Fibroblast of skin of back (primary cell): ENCODE measurements at places on chromosomes 4 and X.

- peak; percentile 75 for DNase-seq
Measured at GRCh38 chr4:72567821-72568675, 973 bp downstream of the ADAMTS3 start.

DNA sequence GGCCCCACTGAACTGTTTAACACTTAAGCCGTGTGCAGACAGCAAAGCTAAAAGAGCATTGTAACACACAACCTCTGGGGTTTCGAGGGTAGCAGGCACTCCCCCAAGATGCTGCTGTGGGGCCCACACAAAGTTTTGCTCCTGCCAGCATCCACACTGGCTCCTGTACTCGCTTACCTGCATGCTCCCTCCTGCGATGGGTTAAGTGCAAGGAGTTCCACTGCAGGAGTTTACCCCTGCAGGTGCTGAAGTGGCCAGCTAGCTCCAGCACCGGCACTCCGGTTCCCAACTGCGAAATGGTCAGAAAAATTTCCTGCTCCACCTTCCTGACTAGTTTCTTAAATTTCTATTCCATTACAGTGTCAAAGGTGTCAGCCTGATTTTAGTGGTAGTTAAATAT lies 443.5 kb downstream of the PCDH10 start:
- DNase-seq = no peak

- DNase-seq = peak; percentile 77
Measured at GRCh38 chrX:5726224-5726623, 502.4 kb downstream of the NLGN4X start.

GRCh38 chr4:183195534-183195933 lies 96.5 kb downstream of the WWC2 start:
- DNase-seq = no peak

GRCh38 chr4:175560604-175561003 lies 251.5 kb downstream of the GPM6A start:
- DNase-seq = peak; percentile 26

DNA sequence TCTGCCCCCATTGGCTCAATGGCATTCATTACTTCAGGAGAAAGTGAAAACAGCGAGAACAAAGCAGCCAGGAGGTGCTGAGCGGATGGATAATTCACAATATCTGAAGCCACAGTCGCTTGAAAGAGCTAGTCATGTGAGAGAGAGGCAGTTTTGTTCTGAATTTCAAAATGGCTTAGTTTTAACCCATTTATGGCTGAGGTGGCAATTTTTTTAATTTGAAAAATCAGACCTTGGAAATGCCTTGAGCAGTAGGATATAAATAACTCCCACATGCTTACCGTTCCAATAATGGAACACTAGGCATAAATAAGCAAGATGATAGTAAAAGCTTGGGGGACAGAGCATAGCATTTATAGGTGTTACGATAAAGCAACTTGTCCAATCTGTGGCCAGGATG lies 56.9 kb upstream of the CBR4 start:
- no peak for DNase-seq

GRCh38 chr4:73311428-73311827 lies 52.8 kb upstream of the ANKRD17 start:
- peak; percentile 61 for DNase-seq

- no peak for DNase-seq
Measured at GRCh38 chr4:113502906-113503305, 258.6 kb downstream of the CAMK2D start.

DNA sequence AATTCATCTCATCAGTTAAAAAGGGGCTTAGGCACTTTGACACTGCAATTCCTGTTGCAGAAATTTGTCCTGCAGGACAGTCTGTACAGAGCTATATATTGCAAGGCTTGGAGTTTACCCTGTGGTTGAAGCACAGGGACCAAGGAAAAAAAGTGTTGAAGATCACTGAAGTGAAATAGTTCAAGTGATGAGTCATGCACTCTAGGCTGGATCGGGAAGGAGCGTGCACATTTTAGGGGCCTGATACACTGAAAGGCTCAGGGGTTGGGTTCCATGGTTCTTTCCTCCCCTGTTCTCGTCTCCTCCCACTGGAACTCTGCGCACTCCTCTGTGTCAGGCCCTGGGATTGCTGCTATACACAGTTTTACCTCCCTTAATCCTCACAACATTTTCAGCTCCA lies 104.9 kb upstream of the ARMCX2 start:
- peak; percentile 30 for DNase-seq

GRCh38 chrX:18271309-18271708 lies 50.6 kb upstream of the BEND2 start:
- DNase-seq = no peak

DNA sequence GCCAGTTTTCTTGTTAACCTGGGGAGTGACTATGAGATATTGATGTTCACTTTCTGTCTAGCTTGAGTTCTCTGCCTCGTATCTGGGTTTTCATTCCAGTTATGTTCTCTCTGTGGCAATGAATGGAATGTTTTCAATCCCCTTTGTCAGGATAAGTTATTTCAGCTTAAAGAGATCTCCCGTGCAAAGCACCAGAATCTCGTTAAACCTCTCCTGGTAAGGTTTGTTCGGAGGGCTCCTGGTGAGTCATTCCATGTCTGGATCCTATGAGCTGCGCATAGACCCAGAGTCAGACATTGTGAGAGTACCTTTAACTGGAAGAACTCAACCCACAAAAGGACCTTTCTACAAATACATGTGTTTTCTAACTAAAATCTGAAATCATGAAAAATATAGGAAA lies 51.0 kb downstream of the KDR start:
- peak; percentile 58 for DNase-seq

DNA sequence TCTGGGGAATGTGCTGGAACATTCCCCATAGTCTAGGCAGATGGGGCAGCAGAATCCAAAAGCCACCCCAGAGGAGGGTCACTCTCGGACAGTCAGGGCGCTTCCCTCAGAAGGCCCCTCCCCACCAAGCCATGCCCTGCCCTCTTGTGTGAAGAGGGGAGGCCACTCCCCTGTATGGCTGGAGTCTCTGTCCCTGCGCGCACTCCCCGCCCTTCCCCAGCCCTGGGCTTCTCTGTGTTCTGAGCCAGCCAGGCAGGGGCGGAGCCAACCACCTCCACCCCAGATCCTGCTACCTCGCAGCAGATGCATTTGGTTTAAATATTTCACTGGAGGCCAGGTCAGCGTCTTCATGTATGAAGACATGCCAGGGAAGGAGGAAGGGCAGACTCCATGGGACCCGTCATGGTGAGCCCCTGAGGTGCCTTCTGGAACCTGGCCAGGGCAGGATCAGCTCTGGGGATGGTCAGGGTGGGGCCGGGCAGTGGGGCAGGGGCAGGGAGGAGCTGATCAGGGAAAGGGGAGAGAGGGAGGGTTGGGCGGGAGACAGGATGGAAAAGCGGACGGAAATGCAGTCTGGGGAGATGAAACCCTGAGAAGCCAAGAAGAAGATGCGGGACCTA lies 107.3 kb downstream of the ADRA2C start:
- no peak for DNase-seq

GRCh38 chr4:155944516-155944915 lies 9.2 kb downstream of the CTSO start:
- DNase-seq = peak; percentile 41

DNA sequence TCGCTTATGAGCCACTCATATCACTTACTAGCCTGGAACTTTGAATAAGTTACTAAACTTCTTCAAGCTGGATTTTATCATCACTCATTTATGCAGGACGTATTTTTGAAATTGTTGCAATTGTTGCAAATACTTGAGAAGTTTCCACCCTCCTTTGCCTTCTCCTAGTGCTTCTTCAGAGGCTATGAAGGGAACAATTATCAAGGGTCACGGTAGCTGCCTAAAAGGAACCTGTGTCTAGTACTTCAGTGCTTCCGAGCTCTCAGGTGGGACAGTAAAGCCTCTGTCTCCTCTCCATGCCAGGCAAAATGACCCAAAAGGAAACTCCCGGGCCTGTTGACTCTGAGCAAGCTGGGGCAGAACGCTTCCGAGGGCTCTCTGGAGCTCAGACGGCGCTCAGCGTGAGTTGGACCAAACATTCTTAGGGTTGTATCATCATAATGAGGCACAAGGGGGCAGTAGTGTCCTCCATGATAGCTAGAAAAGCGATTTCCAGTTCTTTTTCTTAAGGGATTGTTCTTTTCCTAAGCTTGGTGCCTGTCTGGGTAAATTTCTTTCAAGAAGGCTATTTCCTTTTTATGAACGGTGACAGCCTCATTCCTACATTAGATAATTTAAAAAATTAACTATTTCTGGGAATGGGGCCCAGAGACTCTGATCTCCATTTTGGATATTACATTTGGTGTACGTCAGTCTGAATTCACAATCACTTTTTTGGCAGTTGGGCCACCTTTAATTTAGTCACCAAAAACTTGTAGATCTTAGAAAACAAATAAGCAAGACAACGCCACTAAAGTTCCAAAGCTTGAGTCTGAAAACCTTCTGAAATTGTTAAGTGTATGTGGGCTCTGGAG lies 73.1 kb downstream of the PACRGL start:
- peak; percentile 59 for DNase-seq

DNA sequence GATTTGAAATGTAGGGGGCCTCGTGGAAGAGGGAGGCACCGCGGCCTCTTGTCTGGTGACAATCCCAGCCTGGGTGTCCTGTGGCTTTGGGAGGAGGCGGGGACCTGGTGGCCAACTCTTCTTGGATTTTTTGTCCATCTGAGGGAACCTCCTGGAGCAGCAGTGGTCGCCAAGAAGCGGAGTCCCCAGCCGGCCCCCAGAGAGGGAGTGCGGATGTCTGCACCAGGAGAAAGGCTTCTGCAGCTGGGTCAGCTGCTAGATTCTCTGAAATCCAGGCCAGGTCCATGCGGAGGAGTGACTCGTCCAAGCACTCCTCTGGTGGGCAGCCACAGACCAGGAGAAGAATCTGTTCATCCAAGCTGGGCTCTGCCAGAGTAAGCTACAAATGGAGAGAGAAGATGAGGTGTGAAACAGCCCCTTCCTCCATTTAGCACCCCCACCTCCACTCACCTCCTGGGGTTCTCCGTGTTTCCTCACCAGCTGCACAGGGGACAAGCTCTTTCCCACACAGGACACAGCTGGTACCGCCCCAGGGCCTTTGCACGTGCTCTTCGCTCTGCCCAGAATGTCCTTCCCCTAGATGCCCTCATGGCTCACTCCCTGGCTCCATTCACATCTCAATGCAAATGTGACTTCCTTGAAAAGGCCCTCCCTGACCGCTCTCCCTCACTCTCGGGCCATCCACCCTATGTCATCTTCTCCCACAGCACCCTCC lies 27.6 kb downstream of the C4orf50 start:
- DNase-seq = no peak

- no peak for DNase-seq
Measured at GRCh38 chrX:42973321-42973720, 195.4 kb upstream of the PPP1R2C start.

GRCh38 chr4:184899261-184900134 lies 73.7 kb upstream of the ACSL1 start:
- no peak for DNase-seq

DNA sequence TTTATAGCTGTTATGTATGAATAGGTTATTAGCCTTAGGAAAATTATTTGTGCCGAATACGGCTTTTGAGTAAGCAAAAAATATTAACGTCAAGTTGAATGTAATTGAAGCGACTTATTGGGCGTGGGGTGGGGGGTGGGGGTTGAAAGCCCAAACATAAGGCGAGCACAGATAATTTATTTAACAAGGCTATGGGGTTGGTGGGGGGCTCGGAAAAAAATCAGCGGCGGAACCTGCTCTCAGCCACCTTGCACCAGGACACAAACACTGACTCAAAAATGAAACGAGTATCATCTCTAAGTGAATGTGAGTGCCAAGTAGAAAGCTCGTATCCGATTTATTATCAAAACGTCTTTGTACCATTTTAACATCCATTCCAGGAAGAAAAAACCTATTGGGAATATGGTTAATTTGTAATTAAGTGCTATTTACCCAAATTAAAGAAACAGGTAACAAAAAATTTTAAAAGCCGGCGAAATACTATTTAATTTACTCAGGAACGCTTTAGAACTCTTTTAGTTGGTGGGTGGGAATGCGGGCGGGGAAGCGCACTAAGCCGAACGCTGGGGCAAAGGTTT lies 902 bp upstream of the LARP1B start:
- DNase-seq = peak; percentile 11

- peak; percentile 81 for DNase-seq
Measured at GRCh38 chr4:94406668-94407437, 44.9 kb upstream of the PDLIM5 start.

GRCh38 chr4:47372561-47372960 lies 90.9 kb downstream of the COMMD8 start:
- no peak for DNase-seq

- DNase-seq = no peak
Measured at GRCh38 chr4:8493484-8493883, 52.9 kb downstream of the TRMT44 start.

DNA sequence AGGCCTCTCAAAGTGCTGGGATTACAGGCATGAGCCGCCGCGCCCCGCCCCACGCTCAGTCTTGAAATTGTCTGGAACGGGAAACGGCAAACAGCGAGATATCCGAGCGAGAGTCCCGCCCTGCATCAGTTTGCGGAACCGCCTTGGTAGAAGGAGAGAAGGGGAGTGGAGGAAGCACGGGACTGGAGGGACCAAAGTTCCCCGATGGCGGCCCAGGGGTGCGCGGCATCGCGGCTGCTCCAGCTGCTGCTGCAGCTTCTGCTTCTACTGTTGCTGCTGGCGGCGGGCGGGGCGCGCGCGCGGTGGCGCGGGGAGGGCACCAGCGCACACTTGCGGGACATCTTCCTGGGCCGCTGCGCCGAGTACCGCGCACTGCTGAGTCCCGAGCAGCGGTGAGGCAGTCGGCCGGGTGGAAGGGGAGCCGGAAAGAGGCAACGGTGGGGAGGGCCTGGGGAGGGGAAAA lies at the start of gene BST1:
Gene BST1, plus strand, starts transcription at position 125 of the 463 bp plus-strand sequence. Its CDS starts 80 bp downstream, at position 205.
- DNase-seq = peak; percentile 74

- DNase-seq = no peak
Measured at GRCh38 chrX:25005382-25006185, 10.2 kb downstream of the ARX start.

- DNase-seq = no peak
Measured at GRCh38 chrX:15744181-15744867, 6.3 kb downstream of the CA5B start.

DNA sequence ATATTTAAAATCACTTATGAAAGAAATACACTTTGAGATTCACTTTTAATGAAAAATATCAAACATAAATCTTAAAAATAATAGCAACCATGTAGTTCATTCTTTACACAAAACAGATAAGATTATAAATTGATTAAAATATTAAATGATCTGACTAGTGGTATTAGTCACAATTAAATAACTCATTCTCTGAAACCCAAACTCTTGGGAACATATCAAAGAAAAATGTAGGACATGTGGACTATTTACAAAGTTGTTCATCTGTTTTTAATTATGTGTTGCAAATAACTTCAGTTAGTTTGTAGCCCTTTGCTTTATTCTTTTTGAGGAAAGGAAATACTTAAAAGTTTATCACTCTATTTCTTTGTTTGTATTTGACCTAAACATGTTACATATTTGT lies 9.5 kb upstream of the GUCY1A1 start:
- DNase-seq = no peak

GRCh38 chr4:171929907-171930306 lies 116.7 kb downstream of the GALNTL6 start:
- no peak for DNase-seq
